Astrocyte of the cerebellum (primary cell): ENCODE measurements at places on chromosomes 1 and 21.

- no peak for DNase-seq
Observed at GRCh38 chr1:960363-961131, at the start of gene KLHL17. Gene KLHL17, plus strand, starts transcription at chr1:960584. Its CDS starts 110 bp downstream, at chr1:960694.

GRCh38 chr1:238451781-238452310, 561.1 kb upstream of the ZP4 start:
- no peak for DNase-seq

GRCh38 chr1:43637267-43637666, 12.7 kb upstream of the KDM4A start:
- DNase-seq = no peak

DNA sequence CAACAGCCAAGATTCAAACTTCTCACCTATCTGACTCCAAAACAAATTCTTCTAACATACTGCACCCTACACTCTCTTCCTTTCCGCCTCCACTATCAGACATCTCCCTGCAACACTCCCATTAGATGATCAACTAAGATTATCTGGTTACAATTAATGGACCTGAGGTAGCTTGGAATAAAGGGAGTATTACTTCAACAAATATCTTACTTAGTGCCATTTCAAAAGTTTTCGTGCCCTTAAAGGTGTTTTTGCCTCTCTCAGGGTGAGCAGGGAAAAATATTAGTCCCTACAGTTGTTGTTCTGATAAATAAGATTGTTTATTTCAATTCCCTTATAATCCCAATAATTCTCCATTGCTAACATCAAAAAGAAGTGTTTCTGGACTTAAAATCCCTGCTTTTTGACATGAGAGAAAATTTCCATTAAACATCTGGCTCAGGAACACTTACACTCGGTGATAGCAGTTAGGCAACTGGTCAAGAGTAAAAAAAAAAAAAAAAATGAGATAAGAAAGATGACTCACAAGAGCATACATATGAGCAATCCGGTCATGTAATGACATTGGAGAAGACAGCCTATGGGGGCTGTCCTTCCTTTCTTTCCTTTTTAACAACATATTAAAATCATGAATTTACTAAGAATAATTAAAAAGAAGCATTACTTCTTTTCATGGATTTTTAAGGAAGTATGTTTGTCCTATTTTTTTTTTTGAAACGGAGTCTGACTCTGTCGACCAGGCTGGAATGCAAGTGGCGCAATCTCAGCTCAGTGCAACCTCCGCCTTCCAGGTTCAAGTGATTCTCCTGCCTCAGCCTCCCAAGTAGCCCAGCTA, 7.6 kb downstream of the RSBN1 start:
- no peak for DNase-seq
